ENCODE measurements at places on chromosomes 7 and 10. TPM values are rescaled to one million over a fixed set of nuclear protein-coding genes. Genes with fewer than 3 reads are reported as not detected.

GRCh38 chr7:2195400-2196246, 37.1 kb downstream of the MAD1L1 start:
- no peak for DNase-seq

DNA sequence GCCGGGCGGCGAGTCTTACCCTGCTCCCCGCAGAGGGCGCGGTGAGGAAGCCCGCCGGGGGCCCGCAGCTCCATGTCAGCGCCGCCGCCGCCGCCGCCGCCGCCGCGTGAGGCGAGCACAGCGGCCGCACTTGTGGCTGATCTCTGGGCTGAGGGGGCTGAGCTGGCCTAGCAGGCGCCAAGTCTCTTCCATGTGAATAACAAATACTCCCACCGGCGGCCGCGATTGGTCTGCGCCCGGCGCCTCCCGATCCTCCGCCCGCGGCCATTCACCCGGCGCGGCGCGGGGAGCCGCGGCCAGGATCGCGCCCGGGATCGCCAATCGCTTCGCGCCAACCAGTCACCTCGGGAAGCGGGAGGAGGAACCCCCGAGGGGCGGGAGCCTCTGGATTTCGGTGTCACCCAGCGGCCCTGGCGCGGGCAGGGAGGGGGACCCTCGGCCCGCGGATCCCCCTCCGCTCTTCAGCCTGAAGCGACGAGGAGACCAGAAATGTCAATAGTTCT, at the start of gene GRM8:
GRM8 (minus strand) TSS at position 164 of the 503 bp plus-strand sequence.
- peak; percentile 62 for DNase-seq

DNA sequence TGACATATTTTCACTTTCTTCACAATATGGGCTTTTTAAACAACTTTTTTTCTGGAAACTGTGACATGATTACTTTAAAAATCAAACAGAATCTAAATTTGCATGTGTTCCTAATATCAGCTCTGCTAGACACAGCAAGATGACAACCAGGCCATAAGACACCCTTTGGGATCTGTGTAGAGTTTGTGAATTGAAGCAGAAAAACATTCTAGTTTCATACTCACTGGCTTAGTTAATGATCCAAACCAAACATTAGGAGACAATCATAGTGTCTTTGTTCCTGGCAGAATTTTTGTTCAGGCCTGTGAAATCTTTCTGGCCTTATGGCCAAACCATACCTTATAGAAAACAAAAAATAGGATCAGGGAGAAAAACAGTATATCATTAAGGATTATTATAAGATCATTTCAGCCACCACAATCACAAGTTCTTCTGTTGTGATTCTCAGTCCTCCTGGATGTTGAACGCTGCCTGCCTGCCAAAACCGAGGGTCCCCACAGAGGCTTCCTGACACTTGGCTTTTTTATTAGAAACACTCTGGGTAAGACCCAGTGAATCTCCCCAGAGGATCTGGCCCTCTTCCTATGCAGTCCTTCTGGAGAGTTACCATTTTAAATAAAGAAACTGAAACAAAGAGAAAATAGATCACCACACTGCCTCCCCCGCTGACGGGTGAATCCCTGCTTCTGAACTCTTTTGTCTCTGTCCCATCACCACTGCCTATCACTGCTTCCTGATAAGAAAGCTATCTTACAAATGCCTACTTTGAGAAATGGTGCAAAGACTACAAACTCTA, 79.2 kb upstream of the PPP1R3C start:
- no peak for DNase-seq

GRCh38 chr10:68166871-68167585, 57.7 kb downstream of the MYPN start:
- DNase-seq = no peak

GRCh38 chr7:115249080-115249479, 327.2 kb downstream of the MDFIC start:
- no peak for DNase-seq

DNA sequence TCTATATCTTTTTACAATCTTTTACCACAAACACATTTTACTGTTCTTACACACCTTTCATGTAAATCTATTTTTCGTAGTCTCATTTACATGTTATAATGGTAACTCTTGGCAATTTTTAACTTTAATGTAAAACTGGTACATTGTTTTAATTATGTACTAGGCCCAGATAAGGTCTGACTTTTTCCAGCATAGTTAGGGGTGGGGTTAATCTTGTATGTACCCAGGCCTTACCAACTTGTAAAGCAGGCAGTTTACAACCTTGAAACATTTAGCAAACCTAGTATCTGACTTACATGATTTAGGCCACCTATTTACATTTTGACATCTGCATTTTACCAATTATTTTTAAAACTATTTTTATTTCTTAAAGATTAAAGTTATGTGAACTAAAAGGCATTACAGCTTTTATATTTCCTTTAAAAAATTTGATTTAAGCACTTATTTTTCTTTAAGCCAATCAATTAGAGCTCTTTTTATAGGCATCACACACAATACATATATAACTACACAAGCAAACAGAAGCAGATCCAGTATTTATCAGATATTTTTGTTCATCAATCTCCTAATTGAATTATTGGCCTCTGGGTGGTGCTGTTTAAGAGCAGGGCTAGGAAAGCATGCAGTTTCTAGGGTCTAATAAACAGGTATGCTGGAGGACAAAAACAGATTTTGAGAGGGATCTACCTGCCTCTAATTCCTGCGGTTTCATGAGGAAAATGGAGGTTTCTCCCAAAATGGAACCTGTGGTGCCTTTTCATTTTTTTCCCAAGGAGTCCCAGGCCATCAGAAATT, 19.7 kb upstream of the CROT start:
- no peak for DNase-seq

GRCh38 chr7:130276796-130277762, 10.4 kb downstream of the CPA2 start:
- DNase-seq = no peak

GRCh38 chr10:92573091-92573797, 649 bp downstream of the IDE start:
- DNase-seq = no peak

GRCh38 chr7:137935884-137936508, 65.9 kb downstream of the CREB3L2 start:
- DNase-seq = no peak

DNA sequence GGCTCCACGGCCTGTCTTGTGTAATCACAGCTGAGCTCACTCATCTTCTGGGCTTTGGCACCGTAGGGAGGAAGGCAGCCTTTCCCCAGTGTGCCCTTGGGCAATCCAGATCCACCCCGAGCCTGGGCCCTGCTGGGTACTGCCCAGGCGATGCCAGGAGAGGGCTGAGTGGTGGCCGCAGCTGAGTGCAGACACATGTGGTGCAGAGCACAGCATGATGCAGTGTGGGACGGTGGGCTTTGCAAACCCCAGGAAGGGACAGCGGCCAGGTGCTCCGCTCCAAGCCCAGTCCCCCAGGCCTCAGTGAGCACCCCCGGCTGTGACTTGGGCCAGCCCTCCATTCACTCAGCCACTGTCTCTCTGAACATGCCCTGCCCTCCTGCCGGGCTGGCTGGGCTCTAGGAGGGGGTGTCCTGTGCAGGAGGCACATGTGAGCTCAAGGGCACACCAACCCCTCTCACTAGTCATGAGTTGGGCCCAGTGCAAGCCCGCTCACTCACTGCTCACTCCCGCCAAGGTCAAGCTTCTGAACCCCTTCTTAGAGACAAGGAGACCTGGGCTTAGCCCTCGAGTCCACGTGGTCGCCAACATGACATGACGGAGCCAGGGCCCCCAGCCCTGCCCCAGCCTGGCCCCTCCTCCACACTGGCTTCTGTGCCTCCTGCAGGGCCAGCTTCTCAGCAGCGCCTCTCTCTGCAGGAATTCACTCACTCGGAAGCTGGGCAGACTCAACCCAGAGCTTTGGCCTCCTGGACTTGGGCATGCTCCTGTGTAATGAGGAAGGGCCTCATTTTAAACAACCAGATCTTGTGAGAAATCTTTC, 77.5 kb upstream of the INSIG1 start:
- DNase-seq = no peak

DNA sequence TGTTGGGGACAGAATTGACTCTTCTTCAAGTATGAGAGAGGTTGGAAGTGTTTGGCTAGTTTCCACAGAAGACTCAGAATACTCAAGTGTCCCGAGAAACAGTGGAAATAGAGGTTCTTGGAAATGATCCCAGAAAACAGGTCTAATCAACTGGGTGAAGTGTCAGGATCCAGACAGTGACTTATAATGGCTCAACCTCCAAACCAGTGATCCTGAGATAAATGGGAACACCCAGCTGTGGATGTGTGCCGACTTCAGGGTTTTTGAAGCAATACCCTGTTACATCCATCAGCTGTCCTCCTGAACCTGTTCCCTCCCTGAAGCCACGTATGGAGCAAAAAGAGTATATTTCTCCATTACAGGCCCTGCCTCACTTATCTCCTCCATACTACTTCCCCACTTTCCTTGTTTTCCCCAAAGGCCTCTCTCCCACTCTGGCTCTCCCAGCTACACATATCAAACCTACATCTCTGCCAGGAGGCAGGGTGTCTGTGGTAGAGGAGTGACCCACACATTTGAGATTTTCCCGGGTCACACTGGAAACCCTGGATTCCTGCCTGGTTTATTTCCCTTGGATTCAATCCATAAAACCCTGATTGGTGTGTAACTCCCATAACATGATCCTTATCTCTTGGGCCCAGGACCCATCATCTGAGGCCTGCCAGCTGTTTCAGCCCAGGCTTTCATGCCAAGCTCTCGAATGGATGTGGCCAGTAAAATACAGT, 17.6 kb upstream of the ELOVL3 start:
- no peak for DNase-seq

DNA sequence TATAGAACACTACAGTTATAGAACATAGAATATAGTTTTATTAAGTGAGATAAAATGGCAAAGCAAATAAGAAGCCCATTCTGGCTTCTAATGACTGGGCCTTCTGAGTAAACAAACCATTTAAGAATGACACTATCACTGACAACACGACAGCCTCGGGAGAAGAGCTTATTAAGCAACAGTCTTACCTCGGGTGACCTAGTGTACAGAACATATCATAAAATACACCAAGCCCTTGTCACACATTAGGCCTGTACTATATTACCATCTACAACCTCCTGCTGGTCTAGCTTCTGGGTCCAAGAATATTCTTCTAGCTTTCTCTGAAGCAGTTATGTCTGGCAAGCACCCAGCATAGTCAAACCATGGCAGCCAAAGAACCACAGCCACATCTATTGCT, 32.0 kb downstream of the CCDC186 start:
- no peak for DNase-seq

The CAMK2B gene
- total RNA-seq = 1.8 TPM

The ZNF92 gene
- 17.0 TPM for total RNA-seq

The KIF11 gene
- total RNA-seq = 18.0 TPM

The LRRC18 gene
- not detected for total RNA-seq

The CCL26 gene
- not detected for total RNA-seq

The MMD2 gene
- not detected for total RNA-seq

The LRGUK gene
- total RNA-seq = 1.00 TPM

The NPSR1 gene
- total RNA-seq = not detected

The ZNF438 gene
- 5.3 TPM for total RNA-seq

The SNX13 gene
- total RNA-seq = 57.1 TPM

The JCAD gene
- 20.4 TPM for total RNA-seq

The FRMPD2 gene
- total RNA-seq = 0.43 TPM
